NCI-H187 (cell line): ENCODE measurements at places on chromosomes 16 and 17.

- DNase-seq = no peak
These were observed 88.9 kb downstream of the ASIC2 start for GRCh38 chr17:33204156-33204555.

- no peak for DNase-seq
These were observed 1.3 kb downstream of the RILP start for GRCh38 chr17:1648173-1648962.

DNA sequence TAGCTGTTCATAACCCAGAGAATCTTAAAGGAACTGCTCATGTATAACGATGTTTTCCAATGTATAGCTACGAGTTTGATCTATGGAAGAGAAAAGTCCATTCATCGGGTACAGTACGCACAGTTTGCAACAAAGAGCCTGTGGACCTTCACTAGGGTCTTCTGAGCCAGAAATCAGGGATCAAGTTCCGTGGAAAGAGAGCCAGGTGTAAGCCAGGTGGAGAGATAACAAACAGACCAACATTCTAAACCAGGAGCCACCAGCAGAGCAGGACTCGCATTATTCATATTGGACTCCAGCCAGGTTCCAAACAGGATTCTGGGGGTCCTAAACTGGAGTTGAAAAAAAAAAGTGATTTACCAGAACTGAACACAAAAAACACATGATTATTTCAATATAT lies 505.4 kb upstream of the C16orf82 start:
- DNase-seq = no peak

GRCh38 chr16:89026121-89026612 lies 49.2 kb upstream of the CBFA2T3 start:
- DNase-seq = no peak

GRCh38 chr16:64539811-64540371 lies 582.0 kb downstream of the CDH11 start:
- DNase-seq = no peak

DNA sequence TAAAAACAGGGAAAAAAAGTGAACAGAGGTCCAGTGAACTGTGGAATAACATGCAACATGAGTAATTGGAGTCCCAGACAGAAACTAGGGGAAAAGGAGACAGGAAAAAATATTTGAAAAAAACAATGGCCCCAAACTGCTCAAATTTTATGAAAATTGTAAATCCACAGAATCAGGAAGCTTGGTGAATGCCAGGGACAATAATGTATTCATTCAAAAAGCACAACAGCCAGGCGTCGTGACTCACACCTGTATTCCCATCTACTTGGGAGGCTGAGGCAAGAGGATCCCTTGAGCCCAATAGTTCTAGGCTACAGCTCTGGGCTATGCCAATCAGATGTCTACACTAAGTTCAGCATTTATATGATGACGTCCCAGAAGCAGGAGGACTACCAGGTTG lies 23.7 kb downstream of the NCOR1 start:
- no peak for DNase-seq

DNA sequence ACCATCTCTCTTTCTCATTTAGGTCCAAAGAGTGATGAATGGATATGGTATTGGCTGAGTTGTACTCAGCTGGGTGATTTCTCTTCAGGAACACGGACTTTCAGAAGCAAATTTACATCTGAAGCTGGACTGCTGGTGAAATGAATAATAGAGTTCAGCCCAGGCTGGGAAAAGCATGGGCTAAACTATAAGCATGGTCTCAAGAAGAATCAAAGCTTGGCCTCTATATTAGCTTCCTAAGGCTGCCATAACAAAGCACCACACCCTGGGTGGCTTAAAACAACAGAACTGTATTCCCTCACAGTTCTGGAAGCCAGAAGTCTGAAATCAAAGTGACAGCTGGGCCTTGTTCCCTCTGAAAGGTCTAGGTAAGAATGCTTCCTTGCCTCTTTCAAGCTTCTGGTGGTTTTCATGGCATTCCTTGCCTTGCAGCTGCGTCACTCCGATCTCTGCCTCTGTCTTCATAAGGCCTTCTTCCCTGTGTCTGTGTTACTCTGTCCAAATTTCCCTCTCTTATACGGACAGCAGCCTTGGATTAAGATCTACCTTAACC lies 89.8 kb upstream of the CES5A start:
- DNase-seq = no peak

- no peak for DNase-seq
These were observed 10.5 kb upstream of the NUDT7 start for GRCh38 chr16:77711775-77712174.

- no peak for DNase-seq
These were observed 11.6 kb downstream of the GSG1L2 start for GRCh38 chr17:9810100-9810949.

DNA sequence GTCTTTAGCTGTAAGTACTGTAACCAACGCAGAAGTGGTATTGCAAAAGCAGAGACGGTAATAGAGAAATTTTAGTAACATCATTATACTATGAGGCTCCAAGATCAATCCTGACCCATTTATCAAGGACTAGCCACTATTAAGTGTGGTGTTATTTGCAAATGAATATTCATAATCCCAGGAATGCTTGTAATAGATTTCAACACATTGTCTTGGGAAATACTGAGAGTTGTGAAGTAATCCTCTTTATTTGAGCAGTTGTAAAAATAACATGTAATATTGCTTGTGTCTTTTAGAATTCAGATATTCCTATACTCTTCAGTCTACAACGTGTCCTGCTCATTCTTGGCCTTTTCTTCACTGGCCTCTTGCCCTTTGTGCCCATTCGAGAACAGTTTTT lies 46.4 kb downstream of the GDPD1 start:
- DNase-seq = no peak

GRCh38 chr17:41771389-41772206 lies 14.9 kb downstream of the JUP start:
- no peak for DNase-seq

DNA sequence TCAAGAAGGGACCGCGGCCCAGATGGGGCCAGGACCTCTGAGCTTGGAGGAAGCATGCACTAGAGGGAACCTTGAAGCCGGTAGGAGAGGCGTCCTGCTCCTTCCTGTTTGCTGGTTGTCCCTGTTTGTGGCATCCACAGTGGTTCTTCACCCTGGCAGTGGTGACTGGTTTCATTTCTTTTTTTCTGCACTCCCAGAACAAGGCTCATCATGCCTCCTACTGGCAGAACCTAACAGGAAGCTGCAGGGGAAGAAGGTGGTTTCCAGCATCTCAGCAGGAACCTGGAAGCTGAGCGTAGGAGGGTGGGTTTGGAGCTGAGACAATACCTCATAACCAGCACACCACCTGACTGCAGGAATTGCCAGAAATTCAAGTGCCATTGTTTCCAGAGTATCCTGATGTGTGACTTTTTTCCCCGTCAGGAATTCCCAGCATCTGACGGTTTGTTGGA lies 5.8 kb downstream of the TMEM231 start:
- DNase-seq = no peak

DNA sequence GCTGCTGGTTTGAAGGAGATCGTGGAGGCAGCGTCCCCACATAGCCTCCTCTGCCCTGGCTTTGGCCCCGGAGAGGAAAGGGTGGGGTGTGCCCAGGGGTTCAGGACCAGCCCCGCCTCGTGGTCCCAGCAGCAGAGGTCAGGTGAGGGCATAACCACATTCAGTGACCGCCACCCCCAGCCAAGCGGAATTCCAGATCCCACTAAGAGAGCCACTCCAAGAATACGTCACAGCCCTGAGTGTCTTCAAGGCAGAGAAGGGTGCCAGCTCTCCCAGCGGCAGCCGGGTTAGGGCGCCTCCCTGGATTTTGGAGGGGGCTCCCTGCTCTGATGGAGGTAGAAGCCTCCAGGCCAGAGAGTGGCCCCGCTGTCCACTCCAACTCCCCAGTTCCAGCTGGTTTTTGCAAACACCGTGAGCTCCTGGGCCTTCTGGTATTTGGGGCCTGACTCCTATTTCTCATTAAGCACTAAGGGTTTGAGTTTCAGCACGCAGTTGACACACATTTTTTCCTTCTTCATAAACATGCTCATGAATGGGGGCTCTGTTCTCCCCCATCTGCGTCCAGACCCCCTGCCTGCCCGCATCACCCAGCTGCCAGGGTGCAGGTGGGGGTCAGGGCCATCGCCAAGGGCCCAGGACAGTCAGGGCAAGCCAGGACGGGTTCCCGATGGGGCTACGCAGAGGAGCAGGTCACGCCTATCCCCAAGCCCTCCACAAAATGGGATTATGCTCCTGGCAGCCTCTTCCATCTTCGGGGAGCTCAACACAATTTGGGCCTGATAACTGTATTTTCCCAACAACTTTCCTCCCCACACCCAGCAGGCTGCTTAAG lies 98.4 kb upstream of the PLCG2 start:
- no peak for DNase-seq

DNA sequence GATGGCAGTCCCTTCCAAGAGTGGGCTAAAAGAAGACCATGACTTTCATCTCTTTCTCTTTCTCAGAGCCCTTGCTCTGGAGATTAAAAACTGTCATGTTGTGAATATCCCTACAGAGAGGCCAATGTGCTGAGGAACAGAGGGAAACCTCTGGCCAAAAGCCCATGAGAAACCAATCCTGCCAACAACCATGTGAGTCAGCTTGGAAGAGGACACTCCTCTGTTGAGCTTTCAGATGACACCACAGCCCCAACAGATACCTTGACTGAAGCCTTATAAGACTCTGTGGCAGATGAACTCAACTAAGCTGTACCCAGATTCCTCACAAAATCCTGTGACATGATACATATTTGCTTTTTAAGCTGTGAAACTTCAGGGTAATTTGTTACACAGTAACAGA lies 19.6 kb downstream of the CPPED1 start:
- DNase-seq = no peak

DNA sequence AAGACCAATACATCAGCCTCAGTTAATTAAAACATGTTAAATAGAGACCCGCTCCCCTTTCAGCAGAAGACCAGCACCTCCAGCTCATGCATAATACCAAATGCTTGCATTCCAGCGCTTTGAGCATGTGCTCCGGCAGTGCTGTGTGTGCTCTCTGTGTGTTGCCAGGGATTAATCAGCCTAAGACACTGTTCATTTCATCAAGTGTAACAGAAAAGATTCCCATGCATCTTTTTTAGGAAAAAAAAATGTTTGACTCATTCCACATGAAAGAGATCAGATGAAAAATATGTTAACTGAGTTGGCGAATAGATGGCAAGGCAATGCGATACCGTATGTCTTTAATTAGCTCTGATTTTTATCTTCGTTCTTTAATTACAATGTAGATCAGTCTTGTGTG lies 187.6 kb downstream of the RPTOR start:
- no peak for DNase-seq

DNA sequence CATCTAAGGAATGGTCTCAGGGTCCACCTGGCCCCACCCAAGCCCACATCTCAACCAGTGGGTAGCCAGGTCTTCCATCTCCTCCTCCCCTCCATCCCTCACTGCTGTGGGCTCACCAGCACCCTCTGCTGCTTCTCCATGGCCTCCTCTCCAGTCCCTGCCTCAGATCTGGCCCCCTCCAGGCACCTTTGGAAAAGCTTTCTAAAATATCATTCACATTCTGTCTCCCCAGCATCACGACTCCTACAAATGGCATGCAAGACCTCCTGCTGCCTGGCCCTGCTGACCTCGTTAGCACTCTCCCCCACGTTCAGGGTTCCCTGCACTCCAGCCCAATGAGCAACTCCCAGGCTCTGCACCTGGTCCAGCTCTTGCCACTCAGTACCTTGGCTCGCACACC lies 13.7 kb downstream of the GLP2R start:
- DNase-seq = no peak

GRCh38 chr17:17849845-17850373 lies 13.1 kb upstream of the SREBF1 start:
- DNase-seq = no peak

DNA sequence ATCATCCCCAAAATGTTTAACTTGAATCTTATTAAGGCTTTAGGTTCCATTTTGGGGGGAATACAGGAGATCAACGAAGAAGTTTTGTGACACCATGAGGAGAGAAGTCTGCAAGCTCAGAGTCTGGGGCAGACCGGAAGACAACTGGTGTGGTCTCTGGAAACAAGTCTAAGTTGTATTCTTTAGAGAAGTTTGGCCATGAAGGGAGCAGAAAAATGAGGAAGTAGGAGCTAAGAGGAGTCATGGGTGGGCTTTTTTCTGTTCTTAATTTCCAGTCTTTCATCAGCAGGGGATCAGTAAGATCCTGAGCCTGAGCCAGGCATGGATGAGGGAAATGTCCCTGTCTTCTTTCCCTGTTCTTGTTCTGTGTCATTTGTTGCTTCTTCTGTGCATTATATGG lies 35.8 kb upstream of the NF1 start:
- no peak for DNase-seq

- no peak for DNase-seq
These were observed 11.9 kb downstream of the CEP131 start for GRCh38 chr17:81210868-81211267.

GRCh38 chr16:2971134-2971984 lies 2.2 kb downstream of the PAQR4 start:
- DNase-seq = no peak

DNA sequence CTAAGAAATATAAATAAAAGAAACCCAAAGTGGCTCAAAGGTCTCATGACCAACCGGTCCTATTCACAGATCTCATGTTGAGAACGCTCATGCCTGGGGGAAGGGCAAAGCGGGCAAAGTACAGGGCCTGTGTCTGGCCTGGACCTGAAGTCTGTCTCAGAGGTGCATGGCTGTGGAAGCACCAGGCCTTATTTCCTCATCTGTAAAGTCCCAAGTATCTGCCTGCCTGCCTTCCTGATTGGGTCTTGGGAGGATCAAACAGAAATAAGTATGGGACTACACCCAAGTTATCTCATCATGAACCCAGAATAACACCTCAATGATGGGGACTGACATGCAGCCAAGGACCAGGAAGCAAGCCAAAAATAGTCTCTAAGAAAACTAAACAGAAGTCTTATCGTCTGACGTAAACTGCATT lies 14.2 kb downstream of the AXIN2 start:
- no peak for DNase-seq

DNA sequence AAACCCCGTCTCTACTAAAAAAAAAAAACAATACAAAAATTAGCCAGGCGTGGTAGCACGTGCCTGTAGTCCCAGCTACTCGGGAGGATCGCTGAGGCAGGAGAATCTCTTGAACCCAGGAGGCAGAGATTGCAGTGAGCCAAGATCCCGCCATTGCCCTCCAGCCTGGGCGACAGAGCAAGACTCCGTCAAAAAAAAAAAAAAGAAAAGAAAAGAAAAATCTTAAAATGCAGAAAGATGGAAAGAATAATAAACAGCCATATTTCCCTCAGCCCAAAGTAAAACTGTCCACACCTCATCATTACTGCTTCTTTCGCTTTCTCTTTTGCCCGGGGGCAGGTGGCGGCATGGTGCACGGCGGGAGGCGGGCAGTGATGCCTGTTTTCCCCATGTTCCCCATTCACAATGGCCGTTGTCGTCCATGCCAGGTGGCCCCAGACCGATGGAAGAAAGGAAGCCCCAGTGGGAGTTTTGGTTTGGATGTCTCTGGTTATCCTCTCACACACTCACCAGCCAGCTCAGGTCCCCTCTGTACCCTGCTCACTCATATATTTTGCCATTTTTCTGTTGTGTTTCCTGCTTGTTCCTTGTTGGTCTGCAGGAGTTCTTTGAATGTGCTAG lies 37.0 kb upstream of the PEMT start:
- no peak for DNase-seq

GRCh38 chr16:1310832-1311200 lies 1.4 kb downstream of the UBE2I start:
- no peak for DNase-seq
